Fibroblast of skin of back (primary cell): ENCODE measurements at places on chromosomes 2 and 18.
A peak's percentile ranks its signal among the peaks of the same experiment; 100 is the strongest.

DNA sequence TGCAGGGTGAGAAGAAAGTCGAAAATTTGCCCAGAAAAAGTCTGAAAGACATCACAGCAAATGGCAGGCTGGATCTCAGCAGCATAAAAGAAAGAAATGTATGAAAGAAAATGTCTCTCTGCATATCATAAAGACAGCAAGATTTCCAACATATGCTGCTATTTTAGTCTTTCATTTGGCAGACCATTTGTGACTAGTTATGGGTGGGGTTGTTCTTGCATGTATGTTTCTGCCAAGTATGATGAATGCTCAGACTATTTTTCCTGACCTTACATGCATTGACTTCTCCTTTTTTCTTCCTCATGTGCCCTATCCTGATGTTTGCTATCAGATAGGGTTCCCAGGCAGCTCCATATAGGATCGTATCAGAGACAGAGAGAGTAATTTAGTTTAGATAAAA, 58.5 kb upstream of the PARD3B start:
- DNase-seq = peak; percentile 86

DNA sequence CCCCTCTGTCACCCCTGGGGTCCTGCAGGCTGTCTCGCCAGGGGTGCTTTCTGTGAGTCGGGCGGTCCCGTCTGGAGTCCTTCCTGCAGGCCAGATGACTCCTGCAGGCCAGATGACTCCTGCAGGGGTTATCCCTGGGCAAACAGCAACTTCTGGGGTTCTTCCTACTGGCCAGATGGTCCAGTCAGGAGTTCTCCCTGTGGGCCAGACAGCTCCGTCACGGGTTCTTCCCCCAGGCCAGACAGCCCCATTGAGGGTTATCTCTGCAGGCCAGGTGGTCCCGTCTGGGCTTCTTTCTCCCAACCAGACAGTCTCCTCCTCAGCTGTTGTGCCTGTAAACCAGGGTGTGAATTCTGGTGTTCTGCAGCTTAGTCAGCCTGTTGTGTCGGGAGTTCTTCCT, 27.6 kb downstream of the ADNP2 start:
- no peak for DNase-seq

GRCh38 chr2:208135794-208136715, 6.4 kb upstream of the CRYGC start:
- DNase-seq = no peak

- DNase-seq = no peak
Observed at GRCh38 chr2:54409752-54410151, 46.4 kb upstream of the SPTBN1 start.

GRCh38 chr2:225310745-225311144, 88.8 kb upstream of the NYAP2 start:
- no peak for DNase-seq

DNA sequence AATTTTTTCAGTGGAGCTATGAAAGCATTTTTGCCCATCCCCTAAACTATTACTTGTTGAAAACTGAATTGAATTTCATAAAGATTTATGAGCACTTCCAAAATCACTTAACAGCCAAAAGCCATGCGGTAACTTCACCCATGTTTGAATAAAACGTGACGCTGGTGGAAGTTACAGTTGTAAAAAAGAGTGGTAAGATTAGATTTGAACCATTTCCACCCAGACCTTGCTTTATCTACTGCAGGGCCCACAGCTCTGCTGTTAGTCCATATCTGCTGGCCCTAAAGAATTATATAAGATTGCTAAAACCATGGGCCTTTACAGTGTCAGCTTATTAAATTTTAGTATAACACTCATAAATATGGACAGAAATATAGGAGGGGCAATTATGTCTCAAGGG, 15.5 kb upstream of the ITGA4 start:
- no peak for DNase-seq

DNA sequence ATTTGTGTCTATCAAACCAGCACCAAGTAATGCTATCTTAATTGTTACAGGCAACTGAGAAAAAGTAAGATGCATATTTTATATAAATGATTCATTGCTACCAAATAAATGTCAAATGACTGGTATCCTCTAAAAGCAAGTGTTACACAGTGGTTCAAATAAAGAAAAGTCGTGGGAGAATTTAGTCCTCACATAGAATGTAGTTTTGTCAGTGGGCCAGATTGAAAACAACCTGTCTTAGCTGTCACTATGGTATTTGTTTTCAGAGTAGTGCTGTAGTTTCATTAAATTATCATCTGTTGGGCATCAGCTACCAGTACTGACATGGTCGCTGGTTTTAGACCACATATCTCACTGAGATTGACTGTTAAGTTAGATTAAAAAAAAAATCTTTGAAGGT, 10.2 kb upstream of the EIF2AK3 start:
- no peak for DNase-seq

- peak; percentile 5 for DNase-seq
Observed at GRCh38 chr2:57448816-57449215, 597.8 kb upstream of the VRK2 start.

DNA sequence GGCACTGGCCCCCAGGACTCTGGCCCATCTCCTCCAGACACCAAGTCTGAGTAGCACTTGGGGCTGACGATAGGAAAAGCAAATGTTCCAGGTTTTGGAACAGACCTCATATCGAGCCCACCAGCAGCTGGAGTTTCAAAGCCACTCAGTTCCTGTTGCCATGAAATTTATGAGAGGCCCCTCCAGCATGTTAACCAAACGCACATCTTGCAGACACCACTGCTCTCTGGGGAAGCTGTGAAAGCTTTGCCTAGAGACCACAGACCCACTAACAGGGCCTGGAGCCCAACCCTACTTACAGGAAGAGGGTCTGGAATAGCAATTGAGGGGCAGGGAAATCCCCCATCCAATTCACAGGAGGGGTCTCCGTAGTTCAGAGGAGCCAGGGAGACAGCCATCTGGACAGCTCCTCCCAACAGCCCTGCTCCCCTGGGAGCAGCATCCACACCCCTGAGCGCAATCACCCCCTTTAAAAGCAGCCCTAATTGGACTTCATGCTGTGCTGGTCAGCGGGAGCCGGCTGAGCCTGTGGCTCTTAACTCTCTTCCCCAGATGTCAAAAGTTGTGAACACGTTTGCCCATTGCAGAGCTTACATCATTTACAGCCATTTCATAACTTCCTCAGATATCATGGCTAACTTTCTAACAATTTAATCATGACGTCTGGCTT, 81.3 kb downstream of the TGFA start:
- no peak for DNase-seq

- no peak for DNase-seq
Observed at GRCh38 chr2:97936199-97936598, 59.5 kb downstream of the TMEM131 start.

DNA sequence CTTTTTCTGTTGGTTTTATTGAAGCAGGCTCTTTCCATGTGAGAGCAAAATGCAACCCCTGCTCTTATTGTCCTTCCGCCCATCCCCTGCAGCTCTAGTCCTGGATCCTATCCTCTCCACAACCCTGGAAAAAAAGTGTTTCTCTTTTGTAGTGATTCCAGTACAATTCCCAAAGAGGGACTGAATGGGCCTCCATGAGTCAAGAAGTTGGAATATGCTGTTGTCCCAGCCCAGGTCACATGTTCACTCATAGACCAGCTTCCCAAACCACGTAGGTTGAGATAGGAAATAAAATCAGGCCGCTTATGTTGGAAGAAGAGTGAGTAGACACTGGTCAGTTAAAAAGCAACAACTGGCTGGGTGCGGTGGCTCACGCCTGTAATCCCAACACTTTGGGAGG, 39.4 kb downstream of the CPO start:
- peak; percentile 35 for DNase-seq

- no peak for DNase-seq
Observed at GRCh38 chr2:227607941-227608340, 6.7 kb downstream of the SCYGR3 start.

DNA sequence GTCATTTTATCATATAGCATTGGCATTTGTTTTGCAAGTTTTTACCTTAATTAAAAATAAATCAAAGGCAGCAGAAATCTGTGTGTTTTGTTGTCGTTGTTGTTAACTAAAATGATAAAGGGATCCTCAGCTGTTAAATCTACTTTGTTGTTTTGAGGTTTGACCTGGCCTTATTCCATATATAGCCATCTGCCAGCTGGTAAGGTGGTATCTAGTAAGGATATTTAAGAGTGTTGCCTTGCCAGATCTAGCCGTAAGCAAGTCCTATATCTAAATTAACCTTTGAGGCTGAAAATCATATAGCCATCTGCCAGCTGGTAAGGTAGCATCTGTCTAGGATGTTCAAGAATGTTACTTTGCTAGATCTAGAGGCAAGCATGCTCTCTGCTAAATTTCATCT, 56.6 kb downstream of the BMPR2 start:
- DNase-seq = no peak

GRCh38 chr18:62131301-62131909, 55.5 kb downstream of the PIGN start:
- DNase-seq = peak; percentile 67

GRCh38 chr18:23196119-23197007, 61.1 kb downstream of the CABLES1 start:
- DNase-seq = no peak

GRCh38 chr18:12518326-12518725, 110.6 kb downstream of the PRELID3A start:
- peak; percentile 48 for DNase-seq

GRCh38 chr18:45481821-45482220, 133.5 kb upstream of the SLC14A2 start:
- no peak for DNase-seq

GRCh38 chr18:67634631-67635338, 118.3 kb upstream of the DSEL start:
- no peak for DNase-seq

GRCh38 chr2:102506743-102507142, 33.7 kb downstream of the SLC9A4 start:
- no peak for DNase-seq

GRCh38 chr18:78625847-78626246, 353.8 kb upstream of the SALL3 start:
- DNase-seq = no peak

DNA sequence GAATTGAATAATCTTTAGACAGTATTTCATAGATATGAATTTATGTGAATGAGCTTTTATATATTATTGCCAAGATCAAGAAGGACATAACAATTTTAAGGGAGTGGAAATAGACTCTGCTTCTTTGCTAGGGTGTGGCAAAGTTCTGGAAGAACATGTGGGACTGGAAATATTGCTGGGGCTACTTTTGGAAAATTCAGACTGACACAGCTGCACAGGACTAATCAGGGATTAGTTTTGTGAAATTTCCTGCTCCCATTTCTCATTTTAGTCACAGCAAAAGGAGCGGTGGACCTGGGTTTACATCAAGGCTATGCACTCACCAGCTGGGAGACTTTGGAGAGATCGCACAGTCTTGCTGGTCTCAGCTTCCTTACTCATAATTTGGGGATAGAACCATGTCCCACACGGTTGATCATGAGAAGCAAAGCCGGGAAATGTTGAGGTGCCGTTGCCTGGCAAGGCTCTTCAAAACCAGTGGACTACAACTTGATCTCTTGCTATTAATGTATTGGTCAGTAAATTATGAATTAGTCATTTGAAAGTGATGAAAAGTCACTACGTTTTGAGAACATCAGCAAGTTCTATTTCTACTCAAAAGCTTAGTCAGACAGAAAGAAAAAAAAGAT, 42.4 kb downstream of the IL1RL2 start:
- DNase-seq = no peak

DNA sequence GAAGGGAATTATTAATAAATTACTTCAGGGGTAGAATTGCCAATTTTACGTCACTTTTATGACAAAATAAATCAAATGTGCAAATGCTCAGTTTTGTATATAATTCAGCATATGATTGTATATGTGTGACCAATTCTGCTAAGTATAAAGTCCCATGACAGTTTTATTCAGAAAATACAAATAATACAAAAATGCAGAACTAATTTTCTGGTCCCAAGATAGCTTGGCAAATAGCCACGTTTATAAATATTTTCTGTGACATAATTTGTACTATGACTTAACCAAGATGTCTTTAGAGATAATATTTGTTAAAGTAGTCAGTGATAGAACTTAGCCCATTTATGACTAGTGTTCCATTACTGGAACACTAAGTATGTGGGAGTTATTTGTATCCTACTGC, 24.2 kb upstream of the CAB39 start:
- DNase-seq = no peak

DNA sequence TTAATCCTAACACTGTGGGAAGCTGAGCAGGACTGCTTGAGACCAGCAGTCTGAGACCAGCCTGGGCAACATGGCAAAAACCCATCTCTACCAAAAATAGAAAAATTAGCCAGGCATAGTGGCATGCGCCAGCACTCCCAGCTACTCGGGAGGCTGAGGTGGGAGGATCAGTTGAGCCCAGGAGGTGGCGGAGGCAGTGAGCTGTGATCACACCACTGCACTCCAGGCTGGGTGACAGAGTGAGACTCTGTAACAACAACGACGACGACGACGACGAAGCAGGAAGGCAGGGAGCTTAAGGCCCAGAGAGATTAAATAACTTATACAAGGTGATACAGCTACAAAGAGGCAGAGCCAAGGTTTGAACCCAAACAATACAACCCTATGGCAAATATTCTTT, 37.3 kb downstream of the CFAP36 start:
- DNase-seq = no peak

- no peak for DNase-seq
Observed at GRCh38 chr2:239318151-239318611, 82.6 kb downstream of the HDAC4 start.

GRCh38 chr2:174031226-174031625, 66.1 kb upstream of the SP3 start:
- DNase-seq = no peak

DNA sequence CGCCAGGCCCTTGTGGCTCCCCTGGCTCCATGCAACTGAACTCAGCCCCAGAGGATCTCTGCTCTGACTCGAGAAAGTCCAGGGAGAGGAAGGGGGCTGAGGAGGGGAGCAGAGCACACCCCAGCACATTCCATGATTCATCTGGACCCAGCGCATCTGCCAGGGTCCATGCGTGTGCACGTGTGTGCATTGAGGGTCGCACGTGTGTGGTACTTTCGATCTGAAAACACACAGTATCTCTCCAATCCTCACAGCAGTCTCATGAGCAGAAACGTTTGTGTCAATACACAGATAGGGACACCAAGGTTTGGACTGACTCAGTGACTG, 146.4 kb upstream of the ID2 start:
- DNase-seq = no peak

DNA sequence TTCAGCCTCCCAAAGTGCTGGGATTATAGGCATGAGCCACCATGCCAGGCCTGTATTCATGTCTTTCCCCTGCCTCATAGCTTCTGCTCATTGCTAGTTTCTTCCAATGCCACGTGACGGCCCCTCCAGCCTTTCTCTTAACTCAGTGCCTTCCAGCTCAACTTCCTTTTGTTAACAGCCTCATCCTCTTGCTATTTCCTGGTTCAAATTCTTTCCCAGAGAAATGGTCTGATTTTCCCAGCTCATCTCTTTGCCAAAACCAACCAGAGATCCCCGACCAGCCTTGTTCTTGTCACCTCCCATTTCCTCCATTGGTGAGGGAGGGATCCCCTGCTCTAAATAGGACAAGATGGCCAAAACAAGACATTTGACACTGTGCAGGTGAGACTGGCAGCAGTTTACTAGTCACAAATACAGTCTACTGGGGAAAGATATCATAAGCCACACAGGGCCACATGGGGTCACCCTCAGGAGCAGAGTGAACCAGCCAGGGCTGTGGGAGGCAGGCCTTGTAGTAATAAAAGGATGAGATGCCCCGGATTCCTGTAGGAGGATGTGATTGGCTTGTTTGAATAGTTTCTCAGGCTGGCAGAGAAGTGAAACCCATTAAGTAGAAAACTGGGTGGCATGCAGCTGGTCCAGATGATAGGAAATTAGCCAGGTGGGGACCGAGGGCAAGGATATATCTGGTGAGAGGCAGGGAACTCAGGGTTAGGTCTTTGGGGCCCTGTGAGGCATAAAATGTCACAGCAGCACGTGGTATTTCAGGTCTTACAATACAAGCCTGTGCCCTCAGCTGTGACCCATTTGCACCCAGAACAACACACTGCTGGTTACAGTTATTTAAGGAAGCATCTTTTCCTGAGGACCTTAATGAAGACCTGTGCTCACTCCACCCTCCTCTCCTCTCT, 6.4 kb downstream of the CD207 start:
- peak; percentile 61 for DNase-seq
